ENCODE measurements at places on chromosomes 7 and 10.

DNA sequence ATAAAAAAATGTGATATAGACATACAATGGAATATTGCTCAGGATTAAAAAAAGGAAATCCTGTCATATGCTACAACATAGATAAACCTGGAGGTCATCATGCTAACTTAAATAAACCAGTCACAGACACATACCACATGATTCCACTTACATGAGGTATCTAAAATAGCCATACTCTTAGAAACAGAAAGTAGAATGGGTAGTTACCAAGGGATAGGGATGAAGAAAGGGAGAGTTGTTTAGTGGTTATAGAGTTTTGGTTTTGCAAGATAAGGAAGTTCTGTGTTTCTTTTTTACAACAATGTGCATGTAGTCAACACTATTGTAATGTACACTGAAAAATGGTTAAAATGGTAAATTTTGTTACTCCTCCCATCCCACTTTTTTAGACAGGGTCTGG is 30.5 kb downstream of the BICC1 start:
- no peak for DNase-seq

DNA sequence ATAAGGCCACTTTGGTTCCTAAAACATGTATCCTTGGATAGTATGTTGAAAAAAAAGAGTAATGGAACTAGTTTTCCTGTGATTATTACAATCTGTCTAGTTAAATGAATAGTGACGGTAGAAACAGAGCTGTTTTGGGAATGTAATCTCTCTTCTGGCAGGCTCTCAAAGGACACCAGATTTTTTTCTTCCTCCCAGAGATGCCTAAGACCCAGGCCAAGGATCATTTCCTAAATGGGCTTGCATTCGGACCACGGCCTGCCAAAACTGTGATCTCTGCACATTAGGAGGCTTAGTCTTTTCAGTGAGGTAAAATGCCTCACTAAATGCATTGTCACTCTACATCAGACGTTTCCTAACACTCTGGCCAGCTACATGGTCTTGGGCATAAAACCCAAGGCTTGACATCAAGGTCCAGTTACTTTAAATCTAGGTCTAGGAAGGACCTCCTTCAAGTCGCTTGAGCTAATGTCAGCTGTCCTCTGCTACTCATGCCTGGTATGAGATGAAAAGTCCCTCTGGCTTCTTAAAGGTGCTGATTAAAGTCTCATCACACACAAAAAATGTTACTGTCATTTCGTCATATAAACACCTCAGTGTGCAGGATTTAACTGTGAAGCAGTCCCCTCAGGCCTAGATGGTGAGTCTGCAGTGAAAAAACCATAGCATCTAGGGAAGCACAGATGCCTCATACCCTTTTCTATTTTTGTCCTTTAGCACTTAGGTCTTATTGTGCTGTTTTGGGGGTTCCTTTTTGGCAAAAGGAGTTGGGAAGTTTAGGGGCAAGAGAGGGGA is 47.7 kb downstream of the DLD start:
- DNase-seq, result no peak

GRCh38 chr7:80736371-80737125 is 98.1 kb downstream of the CD36 start:
- no peak for DNase-seq

- DNase-seq, result no peak
Observed at GRCh38 chr10:104350127-104350635, 3.5 kb upstream of the CFAP58 start.

DNA sequence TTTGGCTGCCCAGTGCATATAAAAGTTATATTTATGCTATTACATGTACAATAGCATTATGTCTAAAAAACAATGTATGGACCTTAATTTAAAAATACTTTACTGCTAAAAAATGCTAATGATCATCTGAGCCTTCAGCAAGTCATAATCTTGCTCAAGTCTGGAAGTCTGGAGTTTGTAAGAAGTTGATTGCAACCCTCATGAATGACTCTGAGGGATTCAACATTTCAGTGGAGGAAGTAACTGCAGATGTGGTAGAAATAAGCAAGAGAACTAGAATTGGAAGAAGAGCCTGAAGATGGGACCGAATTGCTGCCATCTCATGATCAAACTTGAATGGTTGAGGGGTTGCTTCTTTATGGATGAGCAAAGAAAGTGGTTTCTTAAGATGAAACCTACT is 13.0 kb upstream of the ADAMTS14 start:
- no peak for DNase-seq

- no peak for DNase-seq
Observed at GRCh38 chr10:68628576-68629127, 68.5 kb downstream of the TET1 start.

GRCh38 chr10:71547876-71548846 is 151.4 kb downstream of the CDH23 start:
- peak; percentile 40 for DNase-seq

- DNase-seq, result no peak
Observed at GRCh38 chr10:76333796-76334195, 902.4 kb downstream of the LRMDA start.

DNA sequence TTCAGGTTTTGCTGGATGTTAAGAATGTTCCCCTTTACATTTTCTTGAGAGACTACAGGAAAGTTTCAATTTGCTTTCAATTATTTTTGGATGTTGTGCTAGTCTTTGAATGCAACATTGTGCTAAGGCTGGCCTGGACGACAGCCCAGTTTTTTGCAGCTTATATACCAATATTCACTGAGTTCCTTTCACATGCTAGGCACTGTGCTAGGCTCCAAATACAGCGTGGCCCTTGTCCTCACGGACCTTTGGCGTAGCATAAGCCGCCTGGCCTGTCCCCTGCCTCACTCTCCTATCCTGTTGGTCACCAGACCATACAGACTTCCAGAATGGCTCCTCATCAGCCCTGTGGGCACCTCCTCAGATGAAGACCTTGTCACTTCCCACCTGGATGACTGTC is 19.5 kb upstream of the HSPA12A start:
- no peak for DNase-seq

Data from smooth muscle cell of the brain vasculature (primary cell).